CD4-positive, alpha-beta T cell (primary cell): ENCODE measurements at places on chromosomes 6 and 20.

- no peak for DNase-seq
Measured at GRCh38 chr6:54074578-54075195, 36.6 kb upstream of the MLIP start.

DNA sequence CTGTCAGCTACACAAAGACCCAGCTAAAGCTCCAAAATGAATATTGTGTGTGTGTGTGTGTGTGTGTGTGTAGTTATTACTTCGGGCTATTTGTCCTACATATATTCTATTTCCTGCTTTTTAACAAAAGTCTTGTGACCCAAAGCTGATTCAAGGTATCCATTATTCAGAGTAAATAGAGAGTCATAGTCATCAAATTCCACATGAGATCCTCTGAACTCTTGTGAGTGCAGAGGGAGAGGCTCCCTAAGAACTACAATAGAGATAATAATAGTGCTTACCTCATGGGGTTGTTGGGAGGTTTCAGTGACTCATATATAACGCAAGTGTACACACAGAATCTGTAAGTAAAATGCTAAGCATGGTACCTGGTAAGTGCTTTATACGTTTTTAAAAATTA is 95.6 kb upstream of the SHLD1 start:
- DNase-seq = no peak

DNA sequence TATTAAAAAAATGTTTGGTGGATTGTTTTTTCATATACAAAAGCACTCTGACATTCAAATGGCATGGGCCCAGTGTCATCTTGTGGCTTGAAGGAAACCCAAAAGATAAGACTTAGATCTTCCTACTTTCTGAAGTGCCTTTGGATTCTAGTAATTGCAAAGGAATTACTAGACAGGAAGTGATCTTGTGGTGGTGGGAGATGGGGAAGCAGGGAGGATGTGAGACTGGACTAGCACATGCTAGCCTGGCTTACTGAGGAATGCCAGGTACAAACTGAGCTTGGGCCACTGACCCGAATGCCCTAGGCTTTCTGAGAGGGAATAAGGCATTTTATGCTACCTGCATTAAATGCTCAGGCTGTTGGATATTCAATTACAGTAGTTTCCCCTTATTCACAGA is 59.0 kb downstream of the AFG1L start:
- no peak for DNase-seq

GRCh38 chr6:159999240-159999671 is 30.4 kb downstream of the IGF2R start:
- no peak for DNase-seq

- DNase-seq = no peak
Measured at GRCh38 chr6:106496823-106497222, 132.5 kb downstream of the RTN4IP1 start.

DNA sequence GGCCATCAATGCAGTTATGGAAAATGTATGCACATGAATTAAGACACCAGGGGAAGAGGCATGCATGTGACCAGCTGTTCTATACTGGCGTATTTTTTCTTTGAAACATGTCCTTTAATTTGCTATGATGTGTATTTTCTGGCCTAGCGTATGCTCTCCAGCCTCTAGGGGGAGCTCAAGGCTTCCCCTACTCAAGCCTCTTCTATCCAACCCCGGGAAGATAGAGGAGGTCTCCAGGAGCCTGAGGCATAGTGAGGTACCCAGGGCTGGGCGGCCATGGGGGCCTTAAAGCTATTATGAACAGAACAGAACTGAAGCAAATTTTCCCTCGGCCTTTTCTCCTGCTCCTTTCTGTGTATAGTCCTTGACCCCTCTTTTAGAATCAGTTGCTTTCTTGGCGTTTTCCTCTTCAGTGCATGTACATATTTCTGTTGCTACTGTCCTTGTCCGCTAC is 528.9 kb downstream of the MAFB start:
- DNase-seq = peak; percentile 27

- DNase-seq = peak; percentile 4
Measured at GRCh38 chr20:58401162-58401561, 12.1 kb downstream of the VAPB start.

- DNase-seq = peak; percentile 4
Measured at GRCh38 chr6:38113825-38114576, 294.5 kb downstream of the ZFAND3 start.

GRCh38 chr6:137223370-137224131 is 4.4 kb upstream of the IFNGR1 start:
- no peak for DNase-seq

DNA sequence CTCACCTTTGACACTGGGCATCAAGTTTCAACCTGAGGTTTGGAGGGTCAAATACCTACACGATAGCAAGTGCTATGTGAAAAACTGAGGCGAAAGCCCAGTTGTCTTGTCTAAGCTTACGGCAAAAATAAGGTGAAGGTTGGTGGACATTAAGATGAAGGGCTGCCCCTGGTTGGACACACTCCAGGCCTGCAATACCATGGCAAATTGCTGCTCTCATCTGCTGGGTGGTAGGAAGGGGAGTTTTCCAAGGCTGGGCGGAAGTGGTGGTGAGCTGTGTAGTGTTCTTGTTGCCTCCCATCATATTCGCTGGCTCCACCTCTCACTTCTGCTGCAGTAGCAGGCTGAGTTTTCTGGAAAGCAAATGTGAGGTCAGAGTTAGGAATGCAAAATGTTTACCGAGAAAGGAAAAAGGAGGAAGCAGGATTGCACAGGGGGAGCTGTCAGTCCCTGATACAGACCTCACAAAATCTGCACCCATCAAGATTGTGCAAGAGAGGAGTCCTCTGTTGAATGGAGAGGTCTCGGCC is 33.7 kb downstream of the SCP2D1 start:
- DNase-seq = no peak

- DNase-seq = no peak
Measured at GRCh38 chr6:85594197-85594930, 706 bp upstream of the SNX14 start.

- DNase-seq = no peak
Measured at GRCh38 chr20:45792317-45793118, 764 bp downstream of the DNTTIP1 start.

DNA sequence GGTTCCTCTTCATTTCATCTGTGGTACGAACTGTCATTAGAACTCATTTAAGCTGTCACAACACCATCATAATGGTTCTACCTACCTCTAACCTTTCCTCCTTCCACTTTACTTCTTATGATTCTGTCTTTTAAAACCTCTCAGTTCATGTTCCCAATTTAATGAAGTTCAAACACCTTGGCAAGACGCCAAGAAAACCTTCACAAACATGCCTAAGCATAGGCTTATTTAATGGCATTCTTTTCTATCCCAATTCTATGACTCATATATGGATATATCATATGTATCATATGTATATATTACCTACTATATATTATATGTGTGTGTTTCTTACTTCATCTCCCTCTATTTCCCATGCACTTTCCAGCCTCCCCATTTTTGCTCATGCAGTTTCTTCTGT is 283.4 kb upstream of the TBX18 start:
- DNase-seq = no peak

GRCh38 chr6:113394216-113394615 is 462.9 kb upstream of the MARCKS start:
- no peak for DNase-seq

DNA sequence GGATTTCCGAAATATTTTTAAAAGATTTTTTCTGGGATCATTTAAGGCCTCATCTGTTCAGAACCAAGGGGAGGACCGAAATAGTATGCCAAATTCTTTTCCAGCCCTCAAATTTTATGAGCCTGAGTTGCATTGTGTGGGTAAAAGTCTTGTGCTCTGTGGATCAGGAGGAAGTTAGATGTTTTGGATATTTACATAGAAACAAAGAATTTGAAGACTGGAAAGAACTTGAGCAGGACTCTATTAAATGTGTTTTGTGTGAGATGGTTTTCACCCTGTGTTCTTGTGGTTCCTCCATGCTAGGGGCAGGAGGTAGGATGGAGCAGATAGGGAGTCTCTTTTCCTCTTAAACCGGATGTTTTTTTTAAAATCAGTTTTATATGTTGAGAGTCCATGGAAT is 329.1 kb downstream of the LAMA2 start:
- DNase-seq = no peak

- no peak for DNase-seq
Measured at GRCh38 chr6:137776786-137777686, 90.0 kb upstream of the TNFAIP3 start.

DNA sequence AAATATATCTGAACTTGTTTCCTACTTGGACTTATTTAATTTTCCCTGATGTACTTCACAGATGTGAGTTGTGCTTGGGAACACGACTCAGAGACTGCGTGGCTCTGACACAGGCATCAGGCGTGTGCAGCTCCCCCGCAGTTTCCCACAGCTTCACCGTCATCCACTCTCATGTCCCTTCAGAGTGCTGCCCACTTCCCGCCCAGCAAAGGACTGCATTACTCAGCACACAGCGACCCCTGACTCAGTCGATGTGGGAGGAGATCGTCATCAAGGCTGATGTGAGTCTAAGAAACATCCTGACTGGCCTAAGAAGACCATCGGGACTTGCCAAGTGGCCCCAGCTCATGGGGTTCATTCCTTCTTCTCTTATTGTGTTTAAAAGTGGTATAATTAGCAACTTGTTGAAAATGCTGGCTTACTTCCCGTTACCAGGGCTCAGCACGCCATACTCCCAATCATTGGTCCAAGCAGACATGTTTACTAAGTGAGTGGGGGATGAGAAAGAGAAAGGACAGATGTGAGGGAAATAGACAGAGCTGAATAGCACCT is 539.4 kb upstream of the JARID2 start:
- peak; percentile 26 for DNase-seq

DNA sequence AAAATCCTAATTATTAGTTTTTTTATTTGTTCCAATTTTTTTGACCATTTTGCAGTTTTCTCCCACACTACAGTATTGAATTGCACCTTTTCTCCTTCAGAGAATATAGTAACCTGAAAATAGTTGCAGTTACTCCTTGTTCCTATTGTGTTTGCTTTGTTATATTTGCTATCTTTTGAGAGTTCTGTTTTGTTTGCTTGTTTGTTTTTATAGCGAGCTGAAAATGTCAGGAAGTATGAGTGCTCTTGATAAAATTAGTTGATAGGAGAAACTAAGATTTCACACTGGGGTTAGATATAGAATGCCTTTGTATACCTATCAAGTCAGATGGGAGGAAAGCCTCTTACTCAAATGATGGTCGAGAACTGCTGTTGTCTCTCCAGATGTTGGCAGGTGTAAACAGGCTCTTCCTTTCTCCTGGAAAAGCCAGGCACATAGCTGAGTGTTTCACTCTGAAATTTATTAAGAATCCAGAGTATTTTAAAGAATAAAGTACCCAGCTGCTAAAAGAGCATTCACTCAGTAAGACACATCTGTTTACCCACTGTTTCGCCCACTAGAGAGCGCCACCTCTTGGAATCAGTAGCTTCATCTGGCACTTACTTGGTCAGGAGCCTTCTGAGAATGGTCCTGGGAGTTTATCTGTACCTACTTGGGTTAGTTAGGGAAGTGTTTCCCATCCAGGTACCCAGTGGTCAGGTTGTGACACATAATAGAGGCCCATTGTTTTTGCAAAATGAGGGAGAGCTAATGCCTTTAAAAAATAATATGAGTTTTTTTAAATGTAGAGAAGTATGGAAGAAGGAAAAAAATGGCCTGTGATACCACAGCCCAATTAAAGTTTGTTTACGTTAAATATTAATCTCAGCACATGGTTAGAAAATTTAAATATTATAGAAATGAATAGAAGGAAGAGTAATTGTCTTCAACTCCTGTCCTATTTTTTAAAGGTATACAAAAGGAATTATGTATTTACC is 11.2 kb downstream of the NT5DC1 start:
- no peak for DNase-seq

GRCh38 chr20:7137395-7138151 is 370.1 kb downstream of the BMP2 start:
- DNase-seq = no peak

DNA sequence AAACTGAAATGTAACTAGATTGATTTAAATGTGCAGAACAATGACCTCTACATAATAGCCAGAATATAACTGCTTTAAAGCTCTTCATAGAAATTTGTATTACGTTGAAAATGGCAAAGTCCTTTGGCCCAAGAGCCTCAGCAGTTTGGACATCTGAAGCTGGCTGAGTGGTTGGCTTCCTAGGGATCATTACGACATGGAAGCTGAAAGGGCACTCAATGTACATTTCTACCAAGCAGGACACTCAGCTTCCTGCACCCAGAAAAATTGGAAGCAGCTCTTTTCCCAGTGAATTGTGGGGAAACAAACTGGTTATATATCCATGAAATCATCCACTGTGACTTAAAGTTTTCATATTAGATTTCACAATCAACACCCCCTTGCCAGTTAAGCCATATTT is 40.2 kb upstream of the TNFRSF21 start:
- DNase-seq = no peak

DNA sequence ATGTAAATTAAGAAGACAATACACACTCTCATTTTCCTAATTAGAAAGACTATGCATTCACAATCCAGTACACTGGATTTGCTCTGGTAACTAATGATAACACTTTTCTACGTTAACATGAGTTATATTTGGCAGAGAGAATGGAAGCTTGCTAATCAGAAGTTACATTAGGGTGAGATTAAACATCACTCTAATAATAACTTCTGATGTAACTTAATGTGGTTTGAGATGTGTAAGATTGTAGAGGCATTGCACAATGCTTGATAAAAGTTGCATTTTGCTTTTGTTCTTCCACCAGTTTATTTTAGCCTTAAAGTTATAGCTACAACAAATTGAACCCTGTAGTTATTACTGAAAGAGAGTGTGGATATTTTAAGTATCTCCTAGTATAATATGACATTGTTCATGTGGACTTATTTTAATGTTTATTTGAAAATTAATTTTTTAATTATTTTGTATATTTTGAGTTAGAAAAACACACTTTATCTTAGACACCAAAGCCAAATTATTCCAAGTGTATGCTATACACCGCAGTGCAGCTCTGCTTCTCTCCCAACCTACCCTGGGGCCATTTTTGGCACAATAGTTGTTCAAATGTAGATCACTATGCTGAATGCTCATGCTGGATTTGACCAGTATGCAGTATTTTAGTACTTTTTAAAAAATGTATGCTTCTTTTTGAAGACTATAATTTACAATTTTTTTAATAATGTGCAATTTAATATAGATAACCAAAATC is 143.2 kb downstream of the SLC16A10 start:
- DNase-seq = no peak

DNA sequence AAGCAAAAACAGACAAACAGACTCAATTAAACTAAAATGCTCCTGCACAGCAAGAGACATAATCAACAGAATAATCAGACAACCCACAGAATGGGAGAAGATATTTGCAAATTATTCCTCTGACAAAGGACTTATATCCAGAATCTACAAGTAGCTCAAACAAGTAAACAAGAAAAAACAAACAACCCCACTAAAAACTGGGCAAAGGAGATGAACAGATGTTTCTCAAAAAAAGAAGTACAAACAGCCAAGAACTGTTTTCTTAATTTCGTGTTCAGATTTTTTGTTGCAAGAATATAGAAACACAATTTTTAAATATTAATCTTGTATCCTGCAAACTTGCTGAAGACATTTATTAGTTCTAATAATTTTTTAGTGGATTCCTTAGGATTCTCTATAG is 274.1 kb downstream of the BCKDHB start:
- DNase-seq = no peak

GRCh38 chr20:19427480-19427879 is 215.0 kb downstream of the SLC24A3 start:
- DNase-seq = no peak

- no peak for DNase-seq
Measured at GRCh38 chr6:27280064-27280539, 32.0 kb downstream of the POM121L2 start.
